CD4-positive, alpha-beta T cell treated with Interleukin-17A for 4 hours (primary cell): ENCODE measurements at places on chromosomes 3 and 15.

GRCh38 chr3:136141291-136141785 lies 54.8 kb downstream of the MSL2 start:
- DNase-seq, result no peak

GRCh38 chr3:146164506-146164905 lies 3.5 kb upstream of the PLOD2 start:
- no peak for DNase-seq

GRCh38 chr15:85137489-85138168 lies 156.0 kb downstream of the PDE8A start:
- DNase-seq, result no peak

DNA sequence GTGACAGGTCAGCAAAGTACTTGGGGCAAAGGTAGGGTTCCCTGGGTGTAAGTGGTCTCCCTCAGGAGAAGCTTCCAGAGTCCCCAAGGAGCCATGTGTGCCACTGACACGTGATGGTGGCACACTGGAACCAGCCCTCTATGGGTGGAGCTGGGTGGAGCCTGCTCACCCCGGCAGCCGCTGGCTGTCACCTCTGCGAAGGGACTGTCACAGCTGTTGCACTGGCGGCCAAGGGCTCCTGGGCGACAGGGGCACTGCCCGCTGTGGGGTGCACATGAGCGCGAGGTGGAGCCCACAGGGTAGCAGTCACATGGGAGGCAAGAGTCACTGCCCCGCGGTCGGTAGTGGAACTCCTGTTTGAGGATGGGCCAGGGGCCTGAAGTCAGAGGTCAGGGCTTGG lies 12.0 kb downstream of the CELSR3 start:
- no peak for DNase-seq

DNA sequence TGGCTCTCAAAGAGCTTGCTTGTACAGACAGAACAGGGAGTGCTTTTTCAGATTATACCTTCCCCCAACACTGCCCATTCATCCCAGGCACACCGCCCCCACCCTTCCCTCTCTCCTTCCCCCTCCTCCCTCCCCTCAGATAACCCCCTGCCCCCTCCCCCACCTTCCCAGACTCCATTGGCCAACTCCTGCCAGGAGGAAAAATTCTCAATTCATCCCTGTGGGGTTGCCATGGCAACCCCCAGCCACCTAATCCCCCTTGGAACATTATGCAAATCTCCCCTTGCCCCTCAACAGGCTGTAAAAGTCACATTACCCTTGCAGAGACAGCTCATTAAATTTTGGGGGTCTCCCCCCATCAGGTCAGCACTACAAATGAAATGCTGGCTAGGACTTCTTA lies 14.3 kb downstream of the TLE3 start:
- no peak for DNase-seq

DNA sequence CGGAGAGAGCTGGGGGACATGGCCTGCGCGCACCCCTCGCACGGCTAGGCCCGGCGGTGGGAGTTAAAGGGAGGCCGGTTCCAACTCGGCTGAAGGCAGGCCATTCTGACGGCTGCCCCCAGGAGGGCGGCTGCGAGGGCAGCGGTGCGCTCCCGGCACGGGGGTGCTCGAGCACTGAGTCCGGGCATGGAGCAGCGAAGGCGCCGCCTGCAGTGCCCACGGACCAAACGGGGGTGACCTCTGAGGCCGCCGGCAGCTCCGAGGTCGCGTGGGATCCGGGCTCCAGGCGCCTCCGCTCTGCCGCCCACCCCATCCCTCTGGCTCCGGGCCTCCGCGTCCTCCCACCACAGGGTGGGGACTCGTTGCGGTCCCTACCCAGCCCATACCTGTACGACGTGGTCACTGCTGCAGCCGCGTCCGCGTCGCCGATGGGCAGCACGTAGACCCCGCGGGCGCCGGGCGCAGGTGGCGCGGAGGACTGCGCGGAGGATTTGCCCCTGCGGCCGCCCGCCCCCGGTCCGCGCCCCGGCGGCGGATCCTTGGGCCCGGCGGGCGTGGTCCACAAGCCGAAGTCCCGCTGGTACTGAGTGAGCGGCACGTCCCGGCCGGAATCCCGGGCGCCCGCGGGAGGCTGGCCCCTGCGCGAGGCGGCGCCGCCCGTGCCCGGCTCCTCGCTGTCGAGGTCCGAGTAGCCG lies 469 bp downstream of the MAP6D1 start:
- peak; percentile 34 for DNase-seq

DNA sequence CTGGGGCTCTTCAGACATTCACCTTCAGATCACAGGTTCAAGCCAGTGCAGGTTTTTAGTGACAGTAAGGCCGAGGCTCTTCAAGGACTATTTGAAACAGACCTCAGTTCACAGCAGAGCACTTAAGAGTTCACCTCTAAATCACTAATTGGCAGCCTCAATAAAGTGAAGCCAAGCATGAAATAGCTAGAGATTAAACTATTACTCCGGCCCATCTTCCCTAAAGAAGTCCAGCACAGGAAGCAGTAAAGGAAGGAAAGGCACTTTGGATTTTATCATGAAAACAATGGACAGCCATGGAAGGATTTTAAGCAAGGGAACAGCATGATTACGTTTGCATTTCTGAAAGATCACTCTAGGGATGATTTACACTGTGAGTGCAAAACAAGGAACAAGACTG lies 27.6 kb upstream of the ARL6 start:
- no peak for DNase-seq

GRCh38 chr3:189635339-189635738 lies 4.2 kb downstream of the TP63 start:
- DNase-seq, result no peak

DNA sequence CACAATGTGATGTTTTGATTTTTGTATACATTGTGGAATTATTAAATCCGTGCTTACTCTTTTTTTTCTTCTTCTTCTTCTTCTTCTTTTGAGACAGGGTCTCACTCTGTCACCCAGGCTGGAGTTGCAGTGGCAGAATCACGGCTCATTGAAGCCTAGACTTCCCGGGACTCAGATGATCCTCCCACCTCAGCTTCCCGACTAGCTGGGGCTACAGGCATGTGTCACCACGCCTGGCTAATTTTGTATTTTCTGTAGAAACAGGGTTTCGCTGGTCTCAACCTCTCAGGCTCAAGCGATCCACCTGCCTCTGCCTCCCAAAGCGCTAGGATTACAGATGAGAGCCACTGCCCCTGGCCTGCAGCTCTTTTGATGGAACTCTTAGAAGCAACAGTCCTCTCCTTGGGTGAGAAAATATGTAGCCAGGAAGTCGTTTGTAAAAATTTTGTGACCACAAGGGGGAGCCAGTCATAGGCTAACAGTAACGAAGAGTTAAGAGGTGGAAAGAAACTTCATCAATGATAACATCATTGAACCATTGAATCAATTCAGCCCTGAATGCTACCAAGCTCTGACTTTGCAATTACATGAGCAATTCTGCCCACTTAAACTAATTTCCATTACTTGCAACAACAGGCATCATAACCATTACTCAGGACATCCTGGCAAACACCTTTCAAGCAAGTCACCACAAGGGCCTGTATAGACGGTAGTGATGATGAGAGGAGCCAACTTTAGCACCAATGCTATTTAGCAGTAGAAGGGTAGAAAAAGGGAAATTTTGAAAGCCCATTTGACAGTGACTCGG lies 16.7 kb upstream of the CMTM7 start:
- DNase-seq, result peak; percentile 81

GRCh38 chr3:40624189-40624769 lies 99.5 kb downstream of the ZNF621 start:
- no peak for DNase-seq
